ENCODE measurements at places on chromosomes 5 and 9.

DNA sequence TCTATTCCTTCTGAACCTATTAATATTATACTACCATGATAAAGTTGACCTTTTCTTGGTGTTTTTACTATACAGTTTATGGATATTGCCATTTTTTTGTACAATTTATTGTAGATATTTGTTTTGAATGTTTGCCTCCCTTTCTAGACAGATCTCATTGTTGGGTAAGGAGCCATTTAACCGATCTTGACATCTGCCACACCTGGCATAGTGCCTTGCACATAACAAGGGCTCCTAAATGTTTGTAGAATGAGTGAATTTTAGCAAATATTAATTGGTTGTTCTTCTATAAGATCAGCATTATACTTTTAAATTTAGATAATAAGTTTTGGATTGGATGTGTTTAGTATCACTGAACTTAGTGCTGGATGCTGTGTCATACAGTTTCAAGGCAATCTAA, 175.3 kb downstream of the GDNF start:
- DNase-seq: no peak

DNA sequence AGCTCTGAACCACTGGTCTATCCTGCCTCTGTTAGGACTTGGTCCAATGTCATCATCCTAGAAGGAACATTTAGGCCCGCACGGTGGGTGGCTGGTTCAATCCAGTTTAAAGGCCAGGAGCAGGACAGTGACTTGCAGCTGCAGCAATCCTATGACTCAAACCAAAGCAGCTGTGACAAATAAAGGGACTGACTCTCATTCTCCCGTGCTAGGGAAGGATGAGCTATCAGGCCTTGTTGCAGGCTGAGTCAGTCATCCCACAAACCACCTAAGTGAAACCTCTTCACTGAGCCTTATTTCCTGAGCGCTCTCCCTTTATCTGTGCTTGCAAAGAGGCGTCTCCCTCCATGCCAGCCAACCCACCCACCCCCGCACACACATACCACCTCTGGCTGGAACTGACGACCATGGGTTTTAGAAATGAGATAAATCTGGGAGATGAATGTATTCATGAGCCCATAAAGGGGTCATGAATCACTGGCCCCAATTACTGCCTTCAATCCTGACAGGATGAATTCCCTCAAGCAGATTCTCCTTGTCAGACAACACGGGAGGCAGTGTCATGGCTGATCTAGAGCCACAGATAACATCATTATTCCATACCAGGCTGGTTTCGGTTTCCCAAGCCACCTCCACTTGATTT, 93.4 kb downstream of the KCNIP1 start:
- DNase-seq: no peak

- DNase-seq: no peak
Observed at GRCh38 chr9:126343271-126343700, 16.7 kb downstream of the MVB12B start.

DNA sequence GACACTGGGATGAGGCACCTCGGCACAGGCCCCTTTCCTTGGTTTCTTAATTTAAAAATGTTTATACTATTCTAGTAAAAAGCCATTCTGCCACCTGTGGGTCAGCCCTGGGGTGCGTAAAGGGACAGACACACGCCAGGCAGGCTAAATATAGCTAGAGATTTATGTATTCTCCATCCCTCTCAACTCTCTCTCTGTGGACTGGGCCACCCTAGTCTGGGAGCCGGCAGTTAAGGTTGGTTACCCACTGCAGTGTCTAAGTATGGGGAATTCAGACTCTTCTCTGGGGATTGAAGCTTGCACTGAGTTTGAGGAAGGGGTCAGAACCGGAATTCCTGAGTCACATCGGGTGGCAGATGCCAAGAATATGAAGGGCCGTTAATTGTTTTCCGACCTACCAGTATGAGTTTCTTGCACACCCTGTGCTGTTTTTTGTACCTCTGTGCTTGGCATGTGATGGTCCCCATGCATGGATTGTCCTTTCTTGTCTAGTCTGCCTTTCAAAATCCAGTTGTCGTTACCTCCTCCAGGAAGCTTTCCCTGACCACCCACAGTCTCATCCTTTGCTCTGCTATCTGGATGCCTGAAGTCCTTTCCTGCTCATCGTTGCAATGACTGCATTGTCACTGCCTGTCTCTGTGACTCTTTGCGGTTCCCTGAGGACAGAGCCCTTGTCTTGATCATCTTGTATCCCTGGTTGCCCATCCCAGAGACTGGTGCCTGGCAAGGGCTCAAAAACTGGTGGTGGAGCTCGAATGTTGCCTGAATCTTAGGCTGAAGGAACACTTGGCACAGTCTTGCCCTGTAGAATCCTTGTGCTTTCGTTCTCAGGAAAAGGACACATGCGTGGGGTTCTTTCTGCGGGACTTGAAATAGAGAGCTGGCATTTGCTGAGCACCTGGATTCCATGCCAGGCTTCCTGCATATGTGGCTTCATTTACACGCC, 2.1 kb downstream of the NEURL1B start:
- no peak for DNase-seq

DNA sequence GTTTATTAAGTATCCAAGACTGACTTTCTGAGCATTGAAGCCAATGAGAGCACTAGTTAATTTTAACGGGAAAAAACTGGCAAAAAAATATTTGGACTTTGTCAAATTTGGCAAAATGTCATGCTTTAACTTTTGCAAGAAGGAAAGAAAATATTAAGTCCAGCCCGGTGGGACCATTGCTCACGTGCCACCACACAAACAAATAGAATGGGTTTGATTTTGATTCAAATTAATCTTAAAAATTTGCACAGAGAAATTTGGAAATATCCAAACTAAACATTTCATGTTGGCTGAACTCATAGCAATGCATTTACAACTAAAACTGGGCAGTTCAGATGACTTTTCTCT, 302.2 kb downstream of the EBF1 start:
- DNase-seq: no peak
